Activated CD4-positive, alpha-beta T cell treated with anti-CD3 and anti-CD28 coated beads, Interleukin-2, Interleukin-4, amounts not matched to agents 100 ng/mL and 50 ng/mL, durations not matched to agents 16 hours and 8 hours (primary cell): ENCODE measurements at places on chromosomes 5 and 9.

GRCh38 chr5:141822144-141822543, 56.1 kb downstream of the PCDH1 start:
- no peak for DNase-seq

- DNase-seq: no peak
Measured at GRCh38 chr5:139552893-139553575, 8.1 kb upstream of the UBE2D2 start.

GRCh38 chr5:160921423-160922285, 69.6 kb upstream of the ATP10B start:
- DNase-seq: no peak

- no peak for DNase-seq
Measured at GRCh38 chr5:179330186-179330900, 14.9 kb downstream of the ADAMTS2 start.

DNA sequence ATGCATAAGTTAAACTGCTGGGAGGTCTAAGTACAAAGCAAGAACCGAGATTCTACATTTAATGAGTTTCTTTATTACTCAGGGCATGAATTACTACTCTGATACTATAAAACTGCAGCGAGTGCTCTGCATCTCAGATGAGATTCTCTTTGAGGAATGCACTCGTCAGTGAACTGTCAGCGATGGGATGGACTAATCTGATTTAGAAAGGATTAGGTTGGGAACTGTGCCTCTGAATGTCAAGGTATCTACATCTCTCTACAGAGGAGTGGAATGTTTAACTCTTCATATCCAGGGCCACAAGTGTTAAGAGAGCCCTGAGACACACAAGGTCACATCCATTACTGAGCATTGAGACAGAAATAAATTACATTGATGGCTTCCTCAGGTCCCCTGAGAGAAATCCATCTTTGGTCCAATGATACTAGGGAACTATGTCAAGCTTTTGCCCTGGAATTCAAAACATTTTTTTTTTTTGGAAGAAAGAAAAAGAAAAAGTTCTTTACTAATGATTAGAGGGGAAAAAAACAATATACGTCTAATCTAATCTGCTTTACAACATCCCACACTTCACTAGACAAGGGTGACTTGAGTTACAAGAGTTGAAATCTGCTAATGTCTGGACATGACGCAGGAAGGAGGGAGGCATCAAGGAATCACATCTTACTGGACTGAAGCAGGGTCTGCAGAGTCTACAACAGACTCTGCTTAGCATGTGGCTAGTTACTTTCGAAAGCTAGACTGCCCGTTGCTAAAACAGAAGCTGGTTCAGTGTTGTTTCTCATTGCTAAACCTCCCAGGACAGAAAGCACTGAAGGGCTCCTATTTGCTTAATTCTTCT, 270.0 kb upstream of the TLE4 start:
- DNase-seq: no peak
